T-helper 2 cell (primary cell): ENCODE measurements at places on chromosomes 12 and 14.
A peak's percentile ranks its signal among the peaks of the same experiment; 100 is the strongest.

GRCh38 chr12:116276652-116277466, 634 bp downstream of the MED13L start:
- peak; percentile 54 for DNase-seq

- no peak for DNase-seq
These were observed 149.9 kb upstream of the RASSF8 start for GRCh38 chr12:25808604-25809003.

DNA sequence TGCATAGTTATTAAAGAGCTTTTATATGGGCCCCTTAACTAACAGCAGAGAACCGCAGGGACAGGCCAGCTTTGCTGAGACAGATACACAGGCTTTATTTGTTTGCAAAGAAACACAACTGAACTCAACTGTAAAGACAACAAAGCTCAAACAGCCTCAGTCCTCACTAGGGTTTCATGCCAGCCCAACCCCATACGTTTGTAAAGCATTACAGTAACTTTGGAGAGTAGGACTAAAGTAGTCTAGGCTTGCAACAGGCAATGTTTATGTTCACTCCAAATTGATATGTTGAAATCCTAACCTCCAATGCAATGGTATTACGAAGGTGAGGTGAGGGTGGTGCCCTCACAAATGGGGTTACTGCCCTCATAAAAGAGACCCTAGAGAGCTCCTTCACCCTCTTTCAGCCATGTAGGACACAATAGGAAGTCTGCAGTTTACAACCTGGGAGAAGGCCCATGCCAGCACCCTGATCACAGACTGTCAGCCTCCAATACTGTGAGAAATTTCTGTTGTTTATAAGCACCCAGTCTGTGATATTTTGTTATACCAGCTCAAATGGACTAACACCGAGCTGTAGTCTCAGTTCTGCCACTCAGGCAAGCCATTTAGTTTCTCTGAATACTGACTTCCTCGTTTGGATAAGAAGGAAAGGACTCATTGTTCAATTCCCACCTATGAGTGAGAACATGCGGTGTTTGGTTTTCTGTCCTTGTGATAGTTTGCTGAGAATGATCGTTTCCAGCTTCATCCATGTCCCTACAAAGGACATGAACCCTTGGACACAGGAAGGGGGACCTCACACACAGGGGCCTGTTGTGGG, 35.2 kb downstream of the PPM1H start:
- DNase-seq = no peak

- no peak for DNase-seq
These were observed 186.9 kb upstream of the PLEKHA5 start for GRCh38 chr12:18942669-18943068.

- DNase-seq = no peak
These were observed 122.9 kb upstream of the RAP1B start for GRCh38 chr12:68487721-68488309.

GRCh38 chr12:50085615-50086072, 502 bp downstream of the SMARCD1 start:
- no peak for DNase-seq

GRCh38 chr14:33691907-33692306, 259.0 kb downstream of the EGLN3 start:
- no peak for DNase-seq

- no peak for DNase-seq
These were observed 18.9 kb upstream of the SYNDIG1L start for GRCh38 chr14:74444866-74445265.
